ENCODE measurements at places on chromosomes 4 and X.

DNA sequence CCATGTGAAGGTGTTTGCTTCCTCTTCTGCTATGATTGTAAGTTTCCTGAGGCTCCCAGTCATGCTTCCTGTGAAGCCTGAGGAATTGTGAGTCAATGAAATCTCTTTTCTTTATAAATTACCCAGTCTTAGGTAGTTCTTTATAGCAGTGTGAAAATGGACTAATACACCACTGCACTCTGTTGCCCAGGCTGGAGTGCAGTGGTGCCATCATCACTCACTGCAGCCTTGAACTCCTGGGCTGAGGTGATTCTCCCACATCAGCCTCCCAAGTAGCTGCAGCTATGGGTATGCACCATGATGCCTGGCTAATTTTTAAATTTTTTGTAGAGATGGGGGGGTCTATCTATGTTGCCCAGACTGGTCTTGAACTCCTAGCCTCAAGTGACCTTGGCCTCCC, 15.8 kb upstream of the IGFBP7 start:
- DNase-seq, result no peak

- DNase-seq, result no peak
These were observed 25.6 kb downstream of the NR0B1 start for GRCh38 chrX:30283456-30284200.

DNA sequence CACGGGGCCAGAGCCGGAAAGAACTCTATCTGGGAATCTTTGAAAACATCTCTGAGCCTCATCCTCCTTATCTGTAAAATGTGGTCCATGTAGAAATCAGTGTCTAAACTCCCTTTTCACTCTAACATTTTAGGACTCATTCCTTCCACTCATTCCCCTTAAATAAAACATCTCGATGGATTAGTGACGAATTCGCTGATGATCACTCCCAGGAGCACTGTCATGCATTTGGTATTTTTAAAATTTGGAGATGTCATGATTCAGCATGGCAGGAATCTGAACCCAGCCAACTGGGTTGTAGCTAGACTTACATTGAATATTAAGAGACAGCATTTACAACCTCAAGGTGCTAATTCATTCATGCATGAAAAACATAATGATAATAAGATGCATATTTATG, 88.1 kb downstream of the SPANXN3 start:
- DNase-seq, result no peak

DNA sequence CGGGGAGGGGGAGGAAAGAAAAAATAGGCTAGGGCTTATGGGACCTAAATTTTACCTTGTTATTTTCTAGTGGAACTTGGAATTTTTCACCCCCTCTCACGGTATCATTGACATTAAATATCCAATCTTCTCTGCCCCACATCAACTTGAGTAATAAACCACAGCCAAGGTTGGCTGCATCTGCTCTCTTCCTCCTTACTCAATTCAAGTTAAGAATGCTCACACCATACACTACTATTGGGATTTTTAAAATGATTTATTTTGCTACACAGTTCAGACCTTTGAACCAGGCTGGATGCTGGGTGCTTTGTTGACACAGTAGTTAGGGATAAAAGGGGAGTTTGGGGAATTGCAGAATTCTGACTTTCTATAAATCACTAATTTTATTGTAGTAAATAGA, 78.2 kb upstream of the DHX15 start:
- no peak for DNase-seq

GRCh38 chr4:5758741-5759140, 47.7 kb downstream of the EVC start:
- peak; percentile 67 for DNase-seq

- peak; percentile 56 for DNase-seq
These were observed 808 bp downstream of the HUWE1 start for GRCh38 chrX:53685711-53686110.

DNA sequence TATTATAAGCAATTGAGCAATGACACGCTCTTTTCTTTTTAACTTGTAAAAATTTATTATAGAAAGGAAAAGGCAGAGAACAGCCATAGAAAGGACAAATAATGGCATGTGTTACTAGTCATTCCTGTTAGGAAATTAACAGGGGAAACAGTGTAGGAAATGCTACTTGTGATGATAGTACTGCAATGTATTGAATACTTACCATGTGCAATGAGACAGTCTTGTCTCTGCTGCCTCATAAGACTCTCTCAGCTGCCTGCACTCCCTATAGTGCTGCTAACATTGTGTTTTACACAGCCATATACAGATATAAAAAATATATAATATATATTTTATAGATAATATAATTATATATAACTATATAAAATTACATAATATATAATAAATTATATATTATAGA, 62.3 kb upstream of the SHOX start:
- peak; percentile 53 for DNase-seq

GRCh38 chrX:134895805-134896581, 94.8 kb upstream of the SMIM10 start:
- no peak for DNase-seq

GRCh38 chrX:25020905-25021449, 5.2 kb upstream of the ARX start:
- peak; percentile 80 for DNase-seq

- no peak for DNase-seq
These were observed 529 bp upstream of the UBA6 start for GRCh38 chr4:67701517-67701850.

DNA sequence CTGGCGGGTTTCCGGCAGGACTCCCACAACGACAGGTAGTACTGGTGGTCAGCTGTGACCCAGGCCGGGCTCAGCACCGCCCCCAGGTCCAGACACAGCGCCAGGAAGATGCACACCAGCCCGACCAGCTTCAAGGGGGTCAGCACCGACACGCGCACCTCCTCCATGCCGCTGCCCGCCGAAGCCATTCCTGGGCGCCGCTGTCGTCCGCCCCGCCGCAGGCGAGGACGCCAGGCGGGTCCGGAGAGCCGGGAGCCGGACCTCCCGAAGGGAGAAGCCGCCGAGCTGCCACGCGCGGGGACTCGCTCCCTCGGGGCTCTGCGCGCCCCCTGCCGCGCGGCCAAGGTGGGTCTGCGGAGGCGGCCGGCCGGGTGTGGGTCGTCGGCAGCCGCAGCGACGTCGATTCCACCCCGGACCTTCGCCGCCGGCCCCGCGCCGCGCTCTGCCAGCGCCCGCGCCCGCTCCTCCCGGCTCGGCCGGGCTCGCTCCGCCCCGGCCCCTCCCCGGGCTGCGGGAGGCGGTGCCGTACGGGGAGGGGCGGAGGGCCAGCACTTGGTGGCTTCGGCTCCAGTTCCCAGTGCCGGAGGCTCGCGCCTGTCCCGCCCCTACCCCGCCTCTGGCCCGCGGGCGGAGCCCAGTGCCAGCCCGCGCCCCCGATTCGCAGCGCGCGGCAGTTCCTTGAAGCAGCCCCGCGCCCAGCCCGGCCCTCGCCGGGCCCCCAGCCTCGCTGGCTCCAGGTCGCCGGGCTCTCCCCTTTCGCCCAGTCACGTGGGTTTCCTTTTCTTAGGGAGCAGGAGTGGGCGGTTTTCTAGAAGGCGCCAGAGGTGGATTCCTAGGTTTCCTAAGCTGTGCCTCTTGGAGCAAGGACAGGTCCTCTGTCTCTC, at the start of gene TMEM47:
TSS of gene TMEM47 (minus strand) at position 444 of the 884 bp plus-strand sequence. CDS start at position 188, 256 bp downstream.
- peak; percentile 64 for DNase-seq

DNA sequence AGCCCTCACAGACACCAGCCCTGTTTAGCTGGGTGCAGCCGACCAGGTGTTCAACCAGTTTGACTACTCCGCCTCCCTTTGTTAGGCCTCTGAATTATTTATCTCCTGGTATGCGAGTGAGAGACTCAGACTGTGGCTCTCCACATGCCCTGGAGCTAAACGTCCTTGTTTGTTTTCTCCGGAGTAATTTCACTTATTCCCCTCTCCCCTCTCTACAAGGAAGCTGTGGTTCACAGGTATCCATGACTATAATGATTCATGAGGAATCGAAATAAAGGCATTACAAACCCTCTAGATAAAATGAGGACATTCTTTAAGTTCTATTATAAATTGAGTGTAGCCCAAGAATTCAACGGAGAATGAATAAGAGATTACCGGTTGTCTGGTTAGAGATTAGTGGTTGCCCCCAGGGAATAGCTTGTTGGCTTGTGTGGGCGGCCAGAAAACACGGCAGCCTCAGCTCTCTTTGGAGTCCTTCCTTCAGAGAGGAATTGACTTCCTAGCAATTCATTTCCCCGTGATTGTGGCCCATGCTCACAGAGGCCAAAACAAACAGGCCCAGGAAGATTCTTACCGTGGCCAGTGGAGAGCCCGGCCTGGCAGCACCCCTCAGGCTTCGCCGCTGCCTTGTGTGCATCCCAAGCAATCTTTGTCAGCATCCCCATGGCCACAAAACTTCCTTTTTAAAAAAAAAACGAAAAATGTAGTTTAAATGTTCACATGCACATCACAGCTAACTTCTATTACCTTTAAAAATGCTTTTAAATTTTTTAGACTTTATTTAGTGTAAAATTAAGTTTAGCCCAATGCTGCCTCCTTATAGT, 60.2 kb upstream of the CBR4 start:
- DNase-seq, result no peak

DNA sequence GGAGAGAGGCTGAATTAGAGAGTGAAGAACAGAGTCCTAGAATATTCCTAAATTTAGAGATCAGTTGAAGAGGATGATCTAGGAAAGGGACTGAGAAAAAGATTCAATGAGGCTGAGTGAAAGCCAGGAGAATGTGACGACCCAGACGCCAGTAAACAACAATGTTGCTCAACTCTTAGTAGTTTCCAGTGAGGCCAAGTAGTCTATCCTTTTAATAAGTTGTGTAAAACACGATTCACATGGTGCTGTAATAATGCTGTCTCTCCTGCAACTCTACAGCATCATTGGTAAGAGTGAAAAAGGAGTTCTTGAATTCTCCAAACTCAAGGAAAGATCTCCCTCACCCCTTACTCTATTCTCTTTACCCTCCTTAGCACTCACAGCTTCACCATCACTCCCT, 140.3 kb downstream of the CFAP299 start:
- peak; percentile 24 for DNase-seq

DNA sequence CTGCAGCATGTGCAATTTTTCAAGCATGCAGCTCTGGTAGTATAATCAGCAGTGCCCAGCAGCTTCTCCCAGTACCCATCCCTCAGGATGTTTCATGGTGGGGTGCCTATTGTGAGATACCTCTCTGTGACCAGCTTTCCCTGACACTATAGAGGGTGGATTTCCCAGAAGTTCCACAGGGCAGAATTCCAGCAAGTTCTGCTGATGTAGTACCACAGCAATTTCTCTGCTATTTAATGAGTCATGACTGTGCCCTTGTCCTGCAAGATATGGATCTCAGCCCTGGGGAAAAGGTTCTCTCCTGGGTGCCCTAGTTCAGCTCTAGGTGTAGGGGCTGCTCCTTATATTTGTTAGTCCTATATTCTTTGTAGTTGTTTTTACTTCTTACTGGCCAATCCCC, 174.8 kb downstream of the ENOX2 start:
- no peak for DNase-seq
